ENCODE measurements at places on chromosomes 4 and X.
A peak's percentile ranks its signal among the peaks of the same experiment; 100 is the strongest.

GRCh38 chr4:83353516-83353915, 18.9 kb upstream of the HPSE start:
- no peak for DNase-seq

- DNase-seq = peak; percentile 87
Observed at GRCh38 chr4:13627606-13628311, at the start of gene BOD1L1. Gene BOD1L1, minus strand, starts transcription at chr4:13627725. Its CDS starts 138 bp downstream, at chr4:13627587.

DNA sequence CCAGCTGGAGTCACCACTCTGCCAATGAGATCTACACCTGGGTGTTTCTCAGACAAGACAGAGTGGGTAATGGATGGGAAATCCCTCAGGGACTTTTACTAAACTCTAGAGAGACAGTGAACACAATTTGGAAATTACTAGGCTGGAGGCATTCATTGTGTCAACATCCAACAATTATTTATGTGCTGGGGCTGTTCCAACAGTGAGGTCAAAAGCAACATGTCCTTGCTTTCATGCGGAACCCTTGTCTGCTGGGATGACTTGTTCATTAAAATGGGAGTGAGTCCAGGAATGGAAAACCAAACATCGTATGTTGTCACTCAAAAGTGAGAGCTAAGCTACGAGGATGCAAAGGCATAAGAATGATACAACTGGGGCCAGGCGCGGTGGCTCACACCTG, 54.0 kb downstream of the DRD5 start:
- DNase-seq = no peak

GRCh38 chr4:83731609-83732008, 195.7 kb downstream of the GPAT3 start:
- peak; percentile 18 for DNase-seq

- DNase-seq = peak; percentile 53
Observed at GRCh38 chr4:53706422-53707032, 115.2 kb upstream of the LNX1 start.

GRCh38 chr4:81756973-81757372, 285.3 kb upstream of the RASGEF1B start:
- no peak for DNase-seq

DNA sequence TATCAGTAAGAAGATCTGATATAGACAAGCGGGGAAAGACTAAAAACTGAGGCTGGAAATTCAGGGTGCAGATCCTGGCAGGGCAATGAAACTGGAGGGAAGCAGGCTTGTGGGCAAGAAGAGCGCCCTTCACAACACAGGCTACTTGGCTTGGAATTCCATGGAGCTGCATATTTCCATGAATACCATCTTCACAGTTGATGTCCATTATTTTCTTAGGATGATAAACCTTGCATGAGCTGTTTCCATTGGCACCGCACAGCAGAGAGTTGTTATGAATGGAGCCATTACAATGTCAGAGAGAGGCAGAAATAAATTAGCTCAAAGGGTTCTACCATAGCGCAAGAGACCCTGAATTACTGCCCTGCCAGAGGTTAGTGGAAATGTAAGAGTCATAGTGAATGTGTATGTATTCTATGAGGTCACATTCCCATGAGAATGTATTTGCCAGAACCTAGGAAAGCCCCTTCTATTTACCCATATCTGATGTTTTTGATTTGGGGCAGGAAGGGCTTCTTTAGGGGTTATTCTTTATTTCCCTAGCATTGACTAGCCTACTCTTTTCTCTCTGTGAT, 215.6 kb downstream of the PALLD start:
- DNase-seq = no peak

DNA sequence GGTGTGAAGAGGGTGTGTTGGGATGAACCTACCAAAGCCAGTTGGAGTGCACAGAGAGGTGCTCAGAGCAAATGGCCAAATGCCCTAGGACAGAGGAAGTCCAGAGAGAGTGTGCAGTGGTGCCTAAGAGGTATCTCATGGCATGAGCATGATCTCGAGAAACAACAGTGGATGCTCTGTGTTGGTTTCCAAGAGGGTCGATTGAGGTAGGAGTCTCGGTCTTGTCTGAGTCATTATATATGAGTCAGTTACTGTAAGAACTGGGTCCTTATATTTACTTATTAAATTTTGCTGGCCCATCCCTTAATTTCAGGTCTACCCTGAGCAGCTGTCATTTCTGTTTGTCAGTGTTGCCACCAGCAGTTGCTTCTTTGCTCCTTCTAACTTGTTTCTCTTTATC, 86.6 kb upstream of the TMEM150C start:
- DNase-seq = no peak

- no peak for DNase-seq
Observed at GRCh38 chrX:154529206-154529612, 13.2 kb upstream of the FAM3A start.

GRCh38 chr4:106585915-106586349, 217.4 kb upstream of the GIMD1 start:
- no peak for DNase-seq

DNA sequence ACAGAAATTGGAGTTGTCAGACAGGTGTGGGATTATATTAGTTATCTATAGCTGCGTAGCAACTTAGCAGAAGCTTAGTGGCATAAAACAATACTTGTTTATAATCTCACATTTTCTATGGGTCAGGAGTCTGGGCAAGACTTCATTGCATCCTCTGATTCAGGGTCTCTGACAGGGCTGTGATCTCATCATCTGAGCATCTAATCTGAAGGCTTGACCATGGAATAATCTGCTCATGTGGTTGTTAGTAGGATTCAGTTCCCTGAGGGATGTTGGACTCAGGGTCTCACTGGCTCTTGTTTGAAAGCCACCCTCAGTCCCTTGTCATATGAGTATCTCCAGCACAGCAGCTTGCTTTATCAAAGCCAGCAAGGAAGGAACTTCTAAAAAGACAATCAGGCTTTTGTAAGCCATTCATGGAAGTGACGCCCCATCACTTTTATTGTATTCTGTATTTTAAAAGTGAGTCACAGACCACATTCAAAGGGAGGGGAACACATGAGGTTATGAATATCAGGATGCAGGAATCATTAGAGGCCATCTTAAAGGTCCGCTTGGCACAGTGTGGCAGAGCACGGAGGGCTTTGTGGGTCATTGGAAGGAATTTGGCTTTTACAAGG, 37.2 kb upstream of the FAM9B start:
- no peak for DNase-seq

DNA sequence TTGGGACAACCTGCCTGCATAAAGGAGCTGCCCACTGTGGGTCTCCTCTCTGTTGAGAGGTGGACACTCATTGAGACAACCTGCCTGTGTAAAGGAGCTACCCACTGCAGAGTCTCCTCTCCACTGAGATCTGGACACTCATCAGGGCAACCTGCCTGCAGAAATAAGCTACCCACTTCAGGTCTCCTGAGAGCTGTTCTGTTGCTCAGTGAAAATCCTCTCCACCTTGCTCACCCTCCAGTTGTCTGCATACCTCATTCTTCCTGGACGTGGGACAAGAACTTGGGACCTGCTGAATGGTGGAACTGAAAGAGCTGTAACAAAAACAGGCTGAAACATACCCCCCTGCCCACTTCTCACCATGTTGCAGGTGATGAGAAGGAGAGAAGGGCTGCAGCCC, 59.9 kb upstream of the CDKN2AIP start:
- DNase-seq = no peak

DNA sequence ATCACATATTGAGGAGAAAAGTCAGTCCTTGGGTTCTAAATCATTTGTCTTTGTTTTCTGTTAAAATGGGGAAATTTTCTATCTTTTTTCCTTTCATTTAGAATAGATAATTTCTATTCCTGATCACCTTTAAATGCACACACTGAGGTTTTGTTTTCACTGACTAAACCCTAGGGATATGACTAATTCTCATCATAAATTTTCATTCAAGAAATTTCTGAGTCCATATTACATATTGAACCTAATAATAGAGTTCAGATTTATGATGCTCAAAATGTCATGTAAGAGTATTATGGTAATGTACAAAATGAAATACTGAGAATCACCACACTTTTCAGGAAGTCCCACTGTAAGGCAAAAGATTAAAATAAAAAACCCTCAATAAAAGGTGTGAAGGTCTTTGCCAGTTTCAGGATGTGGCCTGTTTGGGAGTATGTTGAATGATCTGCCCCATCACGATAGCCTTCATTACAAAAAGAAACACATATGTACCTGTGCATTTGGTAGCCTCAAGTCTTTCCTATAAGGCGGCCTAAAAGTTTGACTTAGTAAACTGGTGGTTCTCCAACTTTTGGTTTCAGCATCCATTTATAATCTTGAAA, 49.4 kb downstream of the LEF1 start:
- DNase-seq = no peak

DNA sequence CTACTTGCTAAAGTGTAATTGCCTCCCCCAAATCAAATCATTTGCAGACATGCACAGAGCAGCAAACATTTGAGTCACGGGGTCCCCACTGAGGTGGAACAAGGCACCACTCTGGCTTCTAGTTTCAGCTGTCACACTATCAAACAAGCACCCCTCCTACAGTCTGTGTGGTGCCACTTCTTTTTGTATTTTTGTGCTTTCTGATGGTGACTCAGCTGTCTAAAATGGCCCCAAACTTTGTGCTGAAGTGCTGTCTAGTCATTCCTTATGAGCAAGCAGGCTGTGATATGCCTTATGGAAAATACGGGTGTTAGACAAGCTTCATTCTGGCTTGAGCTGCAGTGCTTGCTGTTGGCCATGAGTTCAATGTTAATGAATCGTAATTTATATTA, 15.4 kb downstream of the IGFBP7 start:
- no peak for DNase-seq

DNA sequence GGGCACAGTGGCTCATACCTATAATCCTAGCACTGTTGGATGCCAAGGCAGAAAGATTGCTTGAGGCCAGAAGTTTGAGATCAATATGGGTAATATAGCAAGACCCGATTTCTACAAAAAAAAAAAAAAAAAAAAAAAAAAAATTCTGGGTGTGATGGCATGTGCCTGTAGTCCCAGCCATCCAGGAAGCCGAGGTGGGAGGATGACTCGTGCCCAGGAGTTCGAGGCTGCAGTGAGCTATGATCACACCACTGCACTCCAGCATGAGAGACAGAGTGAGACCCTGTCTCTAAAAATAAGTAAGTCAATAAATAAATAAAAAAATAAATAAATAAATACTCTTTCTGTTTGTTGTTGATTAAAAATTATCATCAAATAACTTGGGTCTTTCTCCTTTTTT, 62.4 kb upstream of the BMPR1B start:
- no peak for DNase-seq

GRCh38 chr4:145289403-145290076, 109.2 kb upstream of the OTUD4 start:
- DNase-seq = no peak

- DNase-seq = no peak
Observed at GRCh38 chr4:184900184-184900583, 74.4 kb upstream of the ACSL1 start.

- peak; percentile 28 for DNase-seq
Observed at GRCh38 chr4:54813674-54814073, 155.9 kb downstream of the KIT start.

DNA sequence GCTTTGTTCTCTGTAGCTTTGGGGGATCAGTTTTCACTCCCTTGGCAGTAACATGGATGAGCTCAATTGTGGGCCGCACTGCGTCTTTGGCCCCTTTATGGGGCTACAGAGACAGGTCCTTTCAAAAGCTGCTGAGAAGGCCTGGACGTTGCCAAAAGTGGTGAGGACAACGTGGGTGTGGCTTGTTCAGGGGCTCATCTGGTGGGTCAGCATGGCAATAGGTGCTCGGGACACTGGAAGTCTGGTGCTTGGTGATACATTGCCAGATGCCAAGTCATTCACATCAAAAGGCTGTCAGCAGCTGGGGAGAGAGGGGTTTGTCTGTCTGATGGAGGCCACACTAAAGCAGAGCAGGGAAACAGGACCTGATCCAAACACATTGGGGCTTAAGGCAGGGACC, 149.8 kb upstream of the EOLA2 start:
- no peak for DNase-seq

- peak; percentile 3 for DNase-seq
Observed at GRCh38 chr4:177879851-177880250, 437.6 kb upstream of the AGA start.

- DNase-seq = no peak
Observed at GRCh38 chr4:63169836-63170235, 1239.4 kb downstream of the TECRL start.

DNA sequence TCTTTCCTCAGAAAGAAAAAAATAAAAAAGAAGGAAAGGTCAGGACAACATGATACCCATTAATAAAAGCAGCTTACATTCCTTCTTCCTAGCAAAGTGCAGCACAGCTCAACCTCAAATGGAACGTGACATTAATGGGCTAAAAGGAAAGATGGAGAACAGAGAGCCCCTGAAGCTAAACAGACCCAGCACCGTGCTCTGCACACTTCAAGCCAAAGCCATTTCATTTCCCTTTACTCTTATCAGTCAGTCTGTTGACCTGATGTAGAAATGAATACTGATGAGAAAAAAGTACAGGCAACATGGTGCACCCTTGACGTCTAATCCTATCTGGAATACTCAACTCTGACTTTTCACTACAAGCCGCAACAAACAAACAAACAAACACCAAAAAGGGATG, 57.7 kb upstream of the EDNRA start:
- no peak for DNase-seq

- DNase-seq = peak; percentile 26
Observed at GRCh38 chr4:121370729-121371325, 10.0 kb downstream of the QRFPR start.
